Stimulated activated naive CD4-positive, alpha-beta T cell treated with Interleukin-2 at 50 U/mL for 16 hours (primary cell): ENCODE measurements at places on chromosomes 7 and 10.

DNA sequence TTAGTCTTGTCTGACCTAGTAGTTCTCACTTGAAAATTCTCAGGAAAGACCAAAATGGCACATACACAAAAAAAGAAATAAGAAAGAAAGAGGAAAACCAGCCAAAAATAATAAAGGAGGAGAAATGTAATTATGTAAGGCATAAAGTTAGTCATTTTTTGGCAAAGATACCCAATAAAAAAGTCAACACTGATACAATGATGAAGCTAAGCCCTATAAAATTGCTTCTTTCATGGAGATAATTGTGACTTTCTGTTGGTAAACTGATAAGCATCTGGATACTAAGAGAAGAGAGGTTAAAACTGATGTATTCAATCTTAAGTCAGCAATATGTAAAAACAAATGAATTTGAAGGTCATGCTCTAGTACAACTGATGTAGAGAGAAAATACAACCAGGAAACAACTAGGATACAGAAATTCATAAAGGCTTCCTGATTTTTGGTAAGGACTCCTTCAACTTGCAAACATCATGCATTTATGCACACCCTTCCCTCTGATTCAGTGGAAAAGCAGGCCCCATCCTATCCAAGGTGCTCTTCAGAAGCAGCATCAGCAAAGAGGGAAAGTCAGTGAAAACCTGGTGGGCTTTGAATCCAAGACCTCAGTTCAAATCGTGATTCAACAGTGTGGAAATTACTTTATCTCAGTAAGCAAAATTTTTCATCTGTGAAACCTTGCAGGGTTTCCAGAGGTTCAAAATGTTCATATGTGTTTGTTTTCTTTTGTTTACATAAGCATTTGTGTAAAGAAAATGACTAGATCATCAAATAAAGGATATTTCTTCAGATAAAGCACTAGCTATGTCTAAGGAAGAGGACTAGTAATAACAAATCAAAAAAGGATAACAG lies 32.6 kb downstream of the IMMP2L start:
- no peak for DNase-seq

DNA sequence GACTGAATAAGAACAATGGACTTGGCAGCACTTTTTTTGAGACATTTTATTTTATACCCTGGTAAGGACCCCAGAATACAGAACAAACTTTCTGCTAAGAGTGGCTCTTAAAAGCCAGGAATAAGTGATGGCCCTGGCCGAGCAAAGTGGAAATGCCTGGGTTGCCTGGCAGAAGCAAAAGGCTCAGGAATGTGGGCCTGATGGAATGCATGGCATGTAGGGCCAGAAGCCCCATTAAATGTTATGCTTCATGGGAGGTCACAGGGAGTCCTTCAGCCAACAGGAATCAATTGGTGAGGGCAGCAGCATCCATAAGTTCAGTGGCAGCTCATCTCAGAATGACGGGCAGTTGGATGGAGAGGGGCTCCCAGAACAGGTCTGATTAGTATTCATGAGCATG lies 301.5 kb upstream of the CACNA2D1 start:
- DNase-seq, result no peak

DNA sequence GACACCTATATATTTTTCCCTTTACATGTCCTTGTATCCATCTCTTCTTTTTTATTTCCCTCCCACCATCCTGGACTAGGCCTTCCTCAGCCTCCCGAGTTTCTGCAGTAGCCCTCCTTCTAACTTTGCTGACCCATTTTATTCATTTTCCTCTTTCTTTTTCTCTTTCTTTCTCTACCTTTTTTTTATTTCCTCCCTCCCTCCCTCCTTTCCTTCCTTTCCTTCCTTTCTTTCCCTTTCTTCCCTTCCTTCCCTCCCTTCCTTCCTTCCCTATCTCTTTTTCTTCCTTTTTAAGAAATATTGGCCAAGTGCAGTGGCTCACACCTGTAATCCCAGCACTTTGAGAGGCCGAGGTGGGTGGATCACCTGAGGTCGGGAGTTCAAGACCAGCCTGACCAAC lies 9.7 kb upstream of the CAMK2G start:
- DNase-seq, result no peak

DNA sequence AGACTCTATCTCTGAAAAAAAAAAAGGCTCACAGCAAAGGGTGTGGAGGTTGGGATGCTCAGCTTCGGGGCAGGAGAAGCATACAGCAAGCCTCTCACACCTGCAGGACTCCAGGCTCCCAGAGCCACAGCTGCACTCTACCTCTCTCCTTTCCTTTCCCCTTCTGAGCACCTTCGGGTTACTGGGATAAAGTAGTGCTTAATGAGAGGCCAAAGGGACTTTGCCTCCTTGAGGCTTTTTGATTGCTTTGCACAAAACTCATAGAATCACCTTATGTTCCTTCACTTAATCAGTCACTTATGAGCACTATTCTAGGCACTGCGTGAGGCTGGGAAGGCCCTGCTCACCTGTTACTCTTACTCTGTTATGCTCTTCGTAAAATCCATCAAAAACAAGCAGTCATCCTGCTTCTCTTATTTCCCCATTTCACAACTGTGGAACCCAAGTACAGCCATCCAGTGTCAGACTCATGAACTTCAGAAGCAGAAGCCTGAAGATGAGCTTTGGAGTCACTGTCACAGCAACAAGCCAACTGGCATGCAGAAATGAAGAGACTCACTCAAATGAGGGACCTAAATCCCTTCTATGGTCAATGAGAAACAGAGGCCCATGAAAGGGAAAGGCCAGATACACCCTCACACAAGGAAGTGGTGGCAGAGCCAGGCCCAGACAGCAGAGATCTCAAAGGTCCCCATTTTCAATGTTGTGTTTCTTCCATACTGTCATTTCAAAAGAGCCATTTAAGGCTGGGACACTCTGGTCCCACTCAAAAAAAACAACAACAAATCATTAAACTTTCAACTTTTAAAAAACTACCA lies 205.4 kb downstream of the KCNMA1 start:
- DNase-seq, result no peak

- DNase-seq, result no peak
Observed at GRCh38 chr10:73060738-73061635, 35.7 kb downstream of the P4HA1 start.

GRCh38 chr10:110793886-110794285 lies 77.8 kb upstream of the PDCD4 start:
- DNase-seq, result no peak

DNA sequence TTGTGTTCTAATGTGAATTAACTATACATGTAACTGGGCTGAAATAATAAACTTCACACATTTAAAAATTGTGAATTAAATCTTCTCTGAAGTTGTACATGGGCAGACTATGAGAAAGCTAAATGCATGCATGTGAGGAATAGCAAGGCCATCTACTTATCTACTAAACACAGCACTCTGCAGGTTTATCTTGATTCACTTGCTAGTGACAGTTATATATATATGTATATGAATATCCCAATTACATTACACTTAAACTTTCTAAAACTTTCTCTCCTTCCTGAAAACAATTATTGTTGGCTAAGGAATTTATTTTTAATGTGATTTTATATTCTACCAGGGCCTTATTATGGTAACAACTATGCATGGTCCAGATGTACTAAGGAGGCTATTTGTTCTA lies 5.1 kb upstream of the SP4 start:
- no peak for DNase-seq

GRCh38 chr10:24477915-24478314 lies 245.8 kb downstream of the ARHGAP21 start:
- no peak for DNase-seq

DNA sequence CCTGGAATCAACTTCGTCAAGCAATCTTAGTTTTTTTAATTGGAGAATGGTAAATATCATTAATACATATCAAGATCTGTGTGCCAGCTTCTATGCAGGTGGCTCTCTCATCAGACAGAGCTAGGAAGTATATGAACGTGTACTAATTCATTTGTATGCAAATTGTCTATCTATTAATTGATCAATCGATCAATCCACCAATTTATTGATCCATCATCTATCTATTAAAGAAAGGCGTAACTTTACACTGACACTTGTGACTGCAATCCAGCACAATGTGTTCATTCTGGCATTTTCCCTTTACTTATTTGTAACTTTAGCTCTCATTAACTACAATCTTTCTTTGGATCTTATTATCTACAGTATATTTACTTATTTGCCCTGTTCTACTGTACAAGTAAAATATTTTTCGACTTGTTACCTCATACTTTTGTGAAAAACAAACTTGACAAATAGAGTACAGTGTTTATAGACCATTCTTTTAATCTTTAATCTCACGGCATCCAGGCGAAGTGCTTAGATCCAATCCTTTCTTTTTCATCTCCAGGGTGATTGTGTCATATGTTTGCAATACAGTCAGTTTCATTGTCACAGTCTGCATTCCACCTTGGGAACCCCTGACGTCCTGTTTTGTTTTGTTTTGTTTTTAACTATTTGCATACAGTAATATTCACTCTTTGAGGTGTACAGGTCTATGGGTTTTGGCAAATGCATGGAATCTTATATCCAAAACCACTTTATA lies 22.0 kb upstream of the GHRHR start:
- DNase-seq, result no peak

DNA sequence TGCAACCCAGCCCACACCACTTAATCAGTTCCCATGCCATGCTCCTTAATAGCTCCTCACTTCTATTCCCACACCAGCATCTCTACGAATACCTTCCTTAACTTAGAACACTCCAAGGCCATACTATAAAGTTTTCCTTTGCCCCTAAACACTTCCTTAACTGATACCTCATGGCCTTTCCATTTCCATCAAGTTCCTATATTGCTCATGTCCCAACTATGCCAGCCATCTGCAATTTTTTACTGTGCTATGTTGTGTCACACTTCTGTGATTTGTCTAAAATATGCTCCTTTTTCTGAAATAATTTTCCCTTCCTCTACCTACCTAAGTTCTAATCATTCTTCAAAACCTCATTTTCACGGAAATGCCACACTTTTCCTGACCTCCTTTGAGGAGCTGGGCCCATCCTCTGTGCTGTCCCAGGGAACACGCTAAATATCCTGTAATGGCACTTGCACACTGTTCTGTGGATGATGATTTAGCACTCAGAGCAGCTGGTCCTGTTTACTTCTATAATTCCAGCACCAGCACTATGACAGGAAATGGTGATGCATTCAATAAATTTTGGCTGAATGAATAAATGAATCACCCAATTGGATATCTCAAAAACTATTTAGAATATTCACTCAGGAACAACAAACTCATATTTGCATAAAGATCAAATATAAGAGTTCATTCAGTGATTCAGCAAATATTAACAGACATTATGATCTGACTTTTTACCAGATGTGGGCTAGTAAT lies 266.5 kb upstream of the HGF start:
- DNase-seq, result no peak

DNA sequence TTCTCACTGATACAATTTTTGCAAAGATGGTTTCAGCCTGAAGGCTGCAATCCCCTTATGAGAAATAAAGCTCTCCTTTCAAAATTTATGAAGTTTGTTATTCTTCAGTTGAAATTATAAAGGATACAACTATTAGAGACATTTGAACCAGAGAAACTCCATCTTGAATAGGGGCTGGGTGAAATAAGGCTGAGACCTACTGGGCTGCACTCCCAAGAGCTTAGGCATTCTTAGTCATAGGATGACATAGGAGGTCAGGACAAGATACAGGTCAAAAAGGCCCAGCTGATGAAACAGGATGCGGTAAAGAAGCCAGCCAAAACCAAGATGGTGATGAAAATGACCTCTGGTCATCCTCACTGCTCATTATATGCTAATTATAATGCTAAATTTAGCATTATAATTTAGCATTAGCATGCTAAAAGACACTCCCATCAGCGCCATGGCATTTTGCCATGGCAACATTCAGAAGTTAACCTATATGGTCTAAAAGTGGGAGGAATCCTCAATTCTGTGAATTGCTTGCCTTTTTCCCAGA lies 22.4 kb upstream of the IFIT1B start:
- no peak for DNase-seq

GRCh38 chr7:44142028-44142427 lies 896 bp upstream of the MYL7 start:
- no peak for DNase-seq

GRCh38 chr7:91079487-91079886 lies 184.7 kb upstream of the FZD1 start:
- no peak for DNase-seq

DNA sequence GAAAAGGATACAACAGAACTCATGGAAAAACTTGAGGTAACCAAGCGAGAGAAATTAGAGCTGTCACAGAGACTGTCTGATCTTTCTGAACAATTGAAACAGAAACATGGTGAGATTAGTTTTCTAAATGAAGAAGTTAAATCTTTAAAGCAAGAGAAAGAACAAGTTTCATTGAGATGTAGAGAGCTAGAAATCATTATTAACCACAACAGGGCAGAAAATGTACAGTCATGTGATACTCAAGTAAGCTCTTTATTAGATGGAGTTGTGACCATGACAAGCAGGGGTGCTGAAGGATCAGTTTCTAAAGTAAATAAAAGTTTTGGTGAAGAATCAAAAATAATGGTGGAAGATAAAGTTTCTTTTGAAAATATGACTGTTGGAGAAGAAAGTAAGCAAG lies 62.1 kb downstream of the AKAP9 start:
- no peak for DNase-seq

DNA sequence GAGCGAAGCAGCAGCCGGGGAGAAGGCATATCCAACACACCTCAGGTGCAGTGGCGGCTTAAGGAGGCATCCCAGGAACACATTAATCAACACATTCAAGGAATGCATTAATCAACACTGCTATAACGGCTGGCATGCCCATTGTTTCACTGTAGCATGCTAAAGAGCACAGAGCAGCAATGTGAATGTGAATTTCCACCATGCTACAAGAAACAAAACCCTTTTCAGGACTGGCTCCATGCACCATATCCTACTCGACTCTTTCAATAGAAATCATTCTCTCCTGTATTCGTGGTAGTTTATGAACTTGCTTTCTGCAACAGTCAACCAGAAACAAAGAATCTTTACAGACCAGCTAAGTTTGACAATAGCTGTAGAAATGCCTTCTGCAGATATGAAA lies 149.0 kb downstream of the NRCAM start:
- no peak for DNase-seq
